Fibroblast of skin of right biceps (primary cell): ENCODE measurements at places on chromosomes 7 and 10.

DNA sequence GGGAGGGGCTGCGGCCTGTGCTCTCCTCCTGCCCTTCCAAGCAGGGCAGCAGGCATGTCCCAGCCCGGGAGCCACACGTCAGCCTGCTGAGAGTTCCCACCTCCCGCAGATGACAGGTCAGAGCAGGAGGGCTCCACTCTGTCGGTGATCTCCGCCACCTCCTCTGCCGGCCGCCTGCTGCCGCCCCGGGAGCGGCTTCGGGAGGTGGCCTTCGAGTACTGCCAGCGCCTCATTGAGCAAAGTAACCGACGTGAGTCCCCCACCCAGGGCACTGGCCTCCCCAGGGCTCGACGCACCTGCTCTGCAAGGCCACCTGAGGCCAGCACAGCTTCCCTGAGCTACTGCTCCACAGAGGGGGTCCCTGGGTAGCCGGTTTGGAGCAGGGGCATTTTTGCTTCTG lies 9.4 kb downstream of the AP5Z1 start:
- DNase-seq = no peak

DNA sequence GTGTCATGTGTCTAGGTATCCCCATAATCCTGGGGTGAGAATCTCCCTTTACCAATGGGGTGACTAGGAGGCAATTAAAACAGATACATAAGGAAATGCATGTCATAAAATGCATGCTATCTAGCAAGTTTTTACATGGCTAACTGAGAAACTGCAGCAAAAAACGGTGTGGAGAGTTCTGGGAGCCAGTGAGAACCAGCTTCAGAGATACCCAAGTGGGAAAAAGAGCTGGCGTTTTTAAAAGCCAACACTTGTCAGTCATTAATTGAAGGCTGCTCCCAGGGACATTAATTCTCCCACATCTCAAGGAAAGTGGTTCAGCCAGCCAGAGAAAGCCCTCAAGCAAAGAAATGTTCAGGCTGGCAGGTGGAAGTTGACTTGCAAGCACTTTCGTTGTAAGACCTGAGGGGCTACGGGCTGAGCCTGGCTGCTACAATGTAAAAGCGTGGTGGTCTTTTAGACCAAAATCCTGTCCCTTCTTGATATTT lies 28.1 kb downstream of the ST8SIA6 start:
- no peak for DNase-seq

GRCh38 chr10:127937069-127937468 lies 30.2 kb downstream of the PTPRE start:
- DNase-seq = no peak

GRCh38 chr7:120307991-120308545 lies 35.1 kb downstream of the KCND2 start:
- no peak for DNase-seq

DNA sequence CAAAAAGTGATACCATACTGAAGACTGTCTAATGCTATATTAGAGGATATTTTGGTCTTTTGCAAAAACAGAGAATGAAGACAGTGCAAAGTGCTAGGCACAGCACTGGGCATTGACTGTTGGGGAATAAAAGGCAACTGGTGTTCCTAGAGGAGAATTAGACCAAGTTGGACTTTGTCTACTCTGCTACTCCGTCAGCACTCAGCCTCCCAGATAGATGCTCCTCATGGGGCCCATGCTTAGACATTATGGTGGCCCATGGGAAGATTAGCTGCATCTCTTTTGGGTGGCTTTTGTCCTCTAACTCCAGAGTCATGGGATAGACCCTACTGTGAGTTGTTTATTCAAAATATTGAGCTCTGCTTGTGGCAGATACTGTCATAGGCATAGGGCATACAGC lies 113.5 kb downstream of the RBM20 start:
- no peak for DNase-seq

DNA sequence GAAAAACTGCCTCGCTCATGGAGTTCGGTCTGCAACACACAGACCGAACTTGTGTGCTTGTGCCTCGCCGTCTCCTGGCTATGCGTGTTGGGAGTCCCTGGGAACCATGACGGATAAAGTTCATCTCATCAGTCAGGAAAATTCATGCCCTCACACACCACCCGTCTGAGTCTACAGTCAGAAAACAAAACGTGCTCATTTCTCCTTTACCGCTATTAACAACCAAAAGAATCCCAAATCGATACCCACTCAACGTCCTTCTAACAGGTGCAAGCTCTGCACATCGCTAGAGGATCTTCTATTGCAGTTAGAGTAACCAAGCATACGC lies 13.6 kb downstream of the CNPY1 start:
- DNase-seq = no peak

GRCh38 chr10:119595676-119596515 lies 868 bp downstream of the TIAL1 start:
- peak; percentile 53 for DNase-seq

DNA sequence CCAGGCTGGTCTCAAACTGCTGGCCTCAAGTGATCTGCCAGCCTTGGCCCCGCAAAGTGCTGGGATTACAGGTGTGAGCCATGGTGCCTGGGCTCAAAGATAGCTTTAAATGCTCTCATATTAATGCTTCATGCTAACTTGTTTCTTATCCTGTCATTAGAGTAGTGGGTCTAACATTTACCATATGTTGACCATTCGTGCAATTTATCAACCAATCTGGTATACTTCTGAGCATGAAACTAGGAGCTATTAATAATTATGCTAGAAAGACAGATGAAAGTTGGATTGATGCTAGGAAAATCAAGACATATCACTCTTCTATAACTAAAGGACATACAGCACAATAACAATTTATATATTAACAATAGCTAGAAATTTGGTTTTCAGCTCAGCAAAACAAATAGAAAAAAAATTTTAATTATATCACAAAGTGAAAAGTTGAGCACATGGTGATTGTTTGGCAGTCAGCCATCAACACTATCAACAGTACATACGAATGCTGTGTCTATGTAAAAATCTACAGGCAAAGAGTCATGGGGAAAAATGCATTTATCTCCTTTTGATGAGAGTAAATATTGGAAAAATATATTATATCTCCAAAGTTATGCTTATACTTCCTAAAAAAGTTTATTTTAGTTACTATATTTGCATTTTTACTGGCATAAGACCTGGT lies 112.1 kb upstream of the ABCB5 start:
- no peak for DNase-seq

- no peak for DNase-seq
These were observed 110.3 kb downstream of the VIPR2 start for GRCh38 chr7:159034394-159034793.

DNA sequence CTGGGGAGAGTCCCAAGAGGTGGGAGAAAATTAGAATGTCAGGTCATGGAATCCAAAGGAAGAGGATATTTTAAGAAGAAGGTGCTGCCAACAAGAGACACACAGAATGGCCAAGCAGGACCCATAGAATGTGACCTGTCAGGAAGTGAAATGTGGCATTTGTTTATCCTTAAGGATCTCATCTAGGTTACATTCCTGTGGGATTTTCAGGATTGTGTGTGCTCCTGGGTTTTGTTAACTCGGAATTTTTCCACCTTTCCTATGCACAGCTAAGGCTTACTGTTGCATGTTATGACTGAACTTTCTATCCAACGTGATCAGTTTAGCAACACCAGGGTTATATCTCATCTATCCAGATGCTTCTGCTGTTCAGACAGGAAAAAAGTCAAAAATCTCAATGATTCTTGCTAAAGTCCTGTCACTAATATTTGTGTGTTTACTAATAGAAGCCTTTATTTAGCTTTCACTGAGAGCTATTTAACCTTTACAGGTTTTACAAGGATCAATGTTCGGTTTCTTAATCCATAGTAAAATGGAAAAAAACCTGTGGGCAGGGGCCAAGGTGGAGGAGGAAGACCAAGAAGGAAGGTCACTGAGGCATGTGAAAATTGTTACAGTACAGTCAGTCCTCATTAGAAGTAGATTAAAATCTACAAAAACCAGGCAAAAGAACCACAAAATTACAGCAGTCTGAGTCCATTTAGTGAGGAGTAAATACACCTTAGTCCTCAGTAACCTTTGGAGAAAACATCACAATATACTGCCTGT lies 437.8 kb upstream of the NPVF start:
- DNase-seq = no peak

DNA sequence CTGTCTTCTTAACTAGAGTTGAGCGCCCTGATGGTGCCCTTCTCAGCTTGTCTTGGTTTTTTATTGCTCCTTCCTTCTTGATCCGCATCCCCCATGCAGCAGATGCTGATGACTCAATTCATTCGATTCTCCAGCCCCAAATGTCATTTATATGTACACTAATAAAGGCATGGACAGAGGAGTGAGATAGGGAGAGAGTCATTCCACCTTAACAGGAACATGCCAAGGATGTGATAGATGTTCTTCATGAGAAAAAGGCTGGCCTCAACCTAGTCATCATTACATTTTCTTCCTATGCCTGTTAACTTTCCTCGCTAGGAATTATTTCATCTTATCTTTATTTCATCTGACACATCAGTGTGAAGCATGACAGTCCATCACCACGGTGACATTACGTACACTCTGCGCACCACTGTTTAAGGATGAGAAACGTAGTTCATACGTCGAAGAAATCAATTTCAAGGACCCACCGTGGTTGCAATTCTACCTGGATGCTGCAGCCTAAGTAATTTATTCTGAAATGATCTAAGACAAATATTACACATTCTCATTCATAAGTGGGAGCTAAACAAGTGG lies 150.3 kb upstream of the FAM171A1 start:
- DNase-seq = no peak

DNA sequence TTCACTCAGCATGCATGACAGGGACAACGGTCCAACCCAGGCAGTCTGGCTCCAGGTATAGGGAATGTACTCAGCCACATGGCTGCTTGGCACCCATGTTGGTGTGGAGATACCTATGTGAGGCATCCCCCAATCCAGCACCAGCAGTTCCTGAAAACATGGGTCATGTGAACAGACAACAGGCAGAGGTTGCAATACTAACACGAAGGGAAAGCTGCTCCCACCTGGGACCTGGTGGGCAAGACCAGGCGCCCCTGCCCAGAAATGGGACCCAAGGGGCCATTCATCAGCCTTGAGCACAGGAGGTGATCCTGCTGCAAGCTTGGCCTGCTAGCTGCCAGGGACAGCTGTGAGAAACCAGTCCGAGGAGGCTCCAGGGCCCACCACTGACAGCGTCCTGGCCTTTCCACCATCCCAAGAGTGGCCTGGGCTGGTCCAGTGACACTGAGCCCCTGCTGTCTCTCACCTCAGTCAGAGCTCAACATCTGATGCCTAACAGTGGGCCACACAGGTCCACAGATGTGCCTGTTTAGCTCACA lies 142.3 kb downstream of the ARHGAP22 start:
- no peak for DNase-seq

DNA sequence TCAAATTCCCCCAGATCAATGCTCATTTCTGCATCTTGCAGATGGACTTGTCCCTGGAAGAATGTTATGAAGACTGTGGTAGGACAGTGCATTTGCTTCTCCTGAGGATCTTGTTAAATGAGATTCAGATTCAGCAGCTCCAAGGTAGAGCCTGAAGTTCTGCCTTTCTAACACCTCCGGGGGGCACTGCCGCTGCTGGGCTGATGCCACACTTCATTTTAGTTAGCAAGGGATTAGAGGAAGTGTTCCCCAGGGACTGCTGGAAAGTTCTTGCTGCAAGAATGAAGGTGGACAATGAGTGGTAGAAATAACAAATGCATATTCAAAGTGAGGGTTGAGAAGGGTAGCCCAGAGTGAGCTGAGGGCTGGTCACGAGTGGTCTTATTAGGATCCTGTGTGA lies 434.3 kb upstream of the AKR1E2 start:
- peak; percentile 31 for DNase-seq

GRCh38 chr10:11684717-11685645 lies 57.2 kb upstream of the ECHDC3 start:
- DNase-seq = peak; percentile 76

- no peak for DNase-seq
These were observed 519.1 kb downstream of the INHBA start for GRCh38 chr7:41183741-41184140.

- DNase-seq = no peak
These were observed 7.3 kb upstream of the SGMS1 start for GRCh38 chr10:50631052-50631451.

DNA sequence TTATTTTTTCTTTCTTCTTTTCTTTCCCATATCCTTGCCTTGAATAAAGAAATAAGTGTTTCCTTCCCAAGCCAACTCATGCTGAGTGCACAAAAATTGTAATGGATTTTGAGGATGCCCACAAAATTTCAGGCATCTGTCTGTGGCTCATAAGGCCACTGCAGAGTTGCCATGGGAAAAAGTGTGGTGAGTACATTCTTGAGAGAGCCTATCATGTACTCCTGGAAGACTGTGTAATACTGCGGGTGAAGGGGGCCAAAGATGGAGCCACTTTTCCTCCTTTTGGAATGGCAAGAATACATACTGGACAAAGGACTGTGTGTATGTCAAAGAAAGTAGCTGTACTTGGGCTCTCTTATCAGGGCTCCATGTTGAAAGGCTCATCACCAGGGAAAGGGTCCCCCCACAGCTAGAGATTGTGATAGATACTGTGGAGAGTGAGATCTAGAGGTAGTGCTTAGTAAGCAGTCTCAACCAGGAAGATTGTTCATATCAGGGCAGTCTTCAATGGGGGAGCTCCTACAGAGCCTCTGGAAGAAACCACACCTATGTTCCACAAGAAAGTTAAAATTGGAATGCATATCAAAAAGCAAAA lies 341.6 kb upstream of the KCND2 start:
- DNase-seq = peak; percentile 18

GRCh38 chr10:113071446-113071845 lies 121.4 kb downstream of the TCF7L2 start:
- DNase-seq = no peak

- DNase-seq = no peak
These were observed 2.2 kb downstream of the SFXN3 start for GRCh38 chr10:101033276-101033675.

DNA sequence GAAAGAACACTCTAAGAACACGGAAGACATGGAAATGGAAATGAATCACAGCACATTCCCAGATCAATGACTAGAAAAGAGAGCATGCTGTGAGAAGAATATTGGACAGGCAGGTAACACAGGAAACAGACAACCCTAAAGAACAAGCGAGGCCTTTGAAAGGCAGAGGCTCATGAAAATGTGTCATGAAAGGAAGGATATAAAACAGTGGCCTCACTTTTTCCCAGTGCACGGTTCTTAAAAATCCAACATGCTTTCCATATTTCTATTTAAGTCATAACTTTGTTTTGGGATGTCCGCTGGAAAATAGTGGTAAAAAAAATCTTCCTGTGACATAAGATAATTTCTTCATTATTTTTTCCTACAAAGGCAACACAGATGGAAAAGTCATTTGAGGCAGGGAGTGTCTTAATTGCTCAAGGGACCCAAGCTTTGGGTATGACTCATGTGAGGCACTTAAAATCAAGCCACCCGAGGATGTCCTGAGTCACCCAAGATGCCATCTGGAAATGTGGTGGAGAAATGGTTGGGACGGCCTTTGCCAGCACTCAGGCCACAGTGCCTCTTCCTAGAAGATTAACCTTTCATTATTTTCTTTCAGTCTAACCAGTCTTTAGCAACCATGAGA lies 17.0 kb downstream of the ITIH5 start:
- DNase-seq = no peak

GRCh38 chr10:43026039-43026973 lies 50.6 kb upstream of the RET start:
- DNase-seq = no peak

DNA sequence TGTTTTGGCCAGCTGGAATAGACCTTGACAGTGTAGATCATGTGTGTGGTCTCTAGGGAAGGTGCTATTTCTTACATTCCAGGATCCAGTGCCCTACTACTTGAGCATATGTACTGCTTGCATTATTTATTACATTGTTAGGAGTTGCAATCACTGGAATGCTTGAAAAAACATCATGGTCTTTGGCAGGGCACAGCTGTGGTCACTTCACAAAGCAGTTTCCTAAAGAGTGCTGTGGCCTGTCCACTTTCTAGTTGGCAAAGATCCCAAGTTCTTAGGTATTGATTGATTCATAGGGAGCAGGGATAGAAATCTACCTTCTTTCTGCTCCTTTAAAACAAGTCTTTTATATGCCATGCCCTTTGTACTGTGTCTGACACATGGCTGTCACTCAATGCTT lies 4.6 kb downstream of the C7orf25 start:
- DNase-seq = peak; percentile 5
